Stimulated activated CD8-positive, alpha-beta memory T cell treated with anti-CD3 and anti-CD28 coated beads, Interleukin-7, amount 100 ng/mL, for 4 hours (primary cell): ENCODE measurements at places on chromosomes 4 and X.

DNA sequence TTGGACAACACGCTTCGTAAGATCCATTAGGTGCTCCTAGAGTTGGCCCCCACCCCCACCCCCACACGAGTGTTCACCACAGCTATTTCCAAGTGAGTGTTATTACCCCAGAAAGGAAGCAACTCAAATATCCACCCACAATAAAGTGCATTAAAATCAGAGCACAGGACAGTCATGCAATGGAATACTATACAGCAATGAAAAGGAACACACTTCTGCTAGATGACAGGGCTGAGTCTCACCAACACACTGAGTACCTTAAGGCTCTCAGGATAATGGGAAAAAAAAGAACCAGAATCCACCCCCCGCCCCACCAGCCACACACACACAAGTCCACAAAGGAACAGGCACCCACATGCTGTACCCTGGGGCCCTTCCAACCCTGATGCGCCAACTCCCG is 21.0 kb downstream of the LRPAP1 start:
- no peak for DNase-seq

GRCh38 chrX:123764967-123765871 is 32.4 kb upstream of the THOC2 start:
- peak; percentile 36 for DNase-seq

DNA sequence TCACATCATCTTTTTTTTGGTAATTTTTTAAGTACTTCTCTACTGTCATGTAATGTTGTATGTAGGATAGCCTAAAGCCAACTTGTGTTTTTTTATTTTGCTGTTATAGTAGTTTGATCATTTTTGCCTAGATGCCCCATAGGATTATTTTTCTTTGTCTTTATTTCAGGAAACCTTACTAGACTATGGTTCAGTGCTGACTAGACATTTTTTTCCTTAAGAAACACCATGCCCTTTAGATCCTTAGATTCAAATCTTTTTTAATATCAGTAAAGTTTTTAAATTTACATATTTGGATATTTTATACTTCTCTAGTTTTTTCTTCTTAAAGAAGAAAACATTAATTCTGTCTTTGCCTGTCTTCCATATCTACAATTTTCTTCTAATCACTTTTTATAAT is 221.3 kb downstream of the IDS start:
- no peak for DNase-seq

- no peak for DNase-seq
These were observed 681.5 kb downstream of the DACH2 start for GRCh38 chrX:86829786-86830185.

- DNase-seq: no peak
These were observed 247.3 kb downstream of the SLC7A11 start for GRCh38 chr4:137994853-137995252.

GRCh38 chrX:52504551-52504950 is 8.9 kb downstream of the XAGE1A start:
- no peak for DNase-seq
